ENCODE measurements at places on chromosomes 1 and 21.

GRCh38 chr1:6788946-6789345, 3.7 kb downstream of the CAMTA1 start:
- no peak for DNase-seq

DNA sequence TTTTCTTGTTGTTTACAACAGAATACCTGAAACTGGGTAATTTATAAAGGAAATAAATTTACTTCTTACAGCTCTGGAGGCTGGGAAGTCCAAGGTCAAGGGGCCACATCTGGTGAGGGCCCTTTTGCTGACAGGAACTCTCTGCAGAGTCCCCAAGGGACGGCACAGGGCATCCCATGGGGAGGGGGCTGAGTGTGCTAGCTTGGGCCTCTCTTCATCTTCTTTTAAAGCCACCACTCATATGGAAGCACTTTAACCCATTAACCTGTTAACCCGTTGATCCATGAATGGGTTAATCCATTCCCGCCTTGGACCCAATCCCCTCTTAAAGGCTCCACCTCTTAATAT, 76.3 kb downstream of the OBSCN start:
- no peak for DNase-seq

GRCh38 chr1:10398734-10399443, at the start of gene PGD:
PGD (plus strand) TSS chr1:10399064; CDS start chr1:10399118, 54 bp downstream.
- peak; percentile 86 for DNase-seq

GRCh38 chr1:42973286-42973685, 14.6 kb upstream of the SLC2A1 start:
- DNase-seq = no peak

DNA sequence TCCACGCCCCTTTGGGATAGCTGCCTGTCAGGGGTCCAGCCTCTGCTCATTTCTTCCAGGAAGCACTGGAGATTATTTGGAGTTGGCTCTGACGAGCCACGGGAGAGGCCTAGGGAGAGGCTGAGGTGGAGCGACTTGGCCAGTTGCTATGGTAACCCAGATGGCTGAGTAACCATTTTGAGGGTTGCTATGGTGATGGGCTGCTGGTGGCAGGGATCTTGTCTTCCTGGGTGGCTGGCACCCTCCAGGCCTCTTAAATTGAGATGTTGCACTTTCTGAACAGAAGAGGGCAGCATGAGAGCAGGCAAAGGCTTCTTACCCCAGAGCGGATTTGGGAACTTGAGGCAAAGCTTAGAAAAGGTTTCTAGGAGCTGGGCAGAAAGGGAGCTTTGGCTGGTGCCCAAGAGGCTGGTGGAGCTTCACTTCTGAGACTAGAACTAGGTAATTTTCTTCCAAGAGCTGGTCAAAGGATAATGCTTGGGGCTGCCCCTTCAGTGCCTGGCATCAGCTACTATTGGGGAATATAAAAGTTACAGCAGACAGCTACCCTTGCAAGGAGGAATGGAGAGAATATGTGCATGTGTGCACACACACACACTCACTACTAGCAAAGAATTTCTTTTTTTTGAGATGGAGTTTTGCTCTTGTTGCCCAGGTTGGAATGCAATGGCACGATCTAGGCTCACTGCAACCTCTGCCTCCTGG, 72.5 kb downstream of the NDUFS5 start:
- DNase-seq = peak; percentile 78

- no peak for DNase-seq
These were observed 269.6 kb downstream of the VAV3 start for GRCh38 chr1:107695341-107695740.

GRCh38 chr21:36347962-36348328, 27.9 kb downstream of the MORC3 start:
- peak; percentile 11 for DNase-seq

GRCh38 chr21:34536820-34537219, 24.8 kb upstream of the KCNE1 start:
- DNase-seq = no peak

GRCh38 chr21:29550205-29550604, 251.5 kb downstream of the BACH1 start:
- DNase-seq = no peak

GRCh38 chr21:29639366-29640079, 300.3 kb downstream of the GRIK1 start:
- no peak for DNase-seq

- peak; percentile 59 for DNase-seq
These were observed 11.2 kb downstream of the OR2W3 start for GRCh38 chr1:247906504-247907047.

GRCh38 chr1:11664336-11665065, 501 bp downstream of the FBXO6 start:
- DNase-seq = no peak

GRCh38 chr1:183228347-183229220, 42.5 kb downstream of the LAMC2 start:
- DNase-seq = no peak

DNA sequence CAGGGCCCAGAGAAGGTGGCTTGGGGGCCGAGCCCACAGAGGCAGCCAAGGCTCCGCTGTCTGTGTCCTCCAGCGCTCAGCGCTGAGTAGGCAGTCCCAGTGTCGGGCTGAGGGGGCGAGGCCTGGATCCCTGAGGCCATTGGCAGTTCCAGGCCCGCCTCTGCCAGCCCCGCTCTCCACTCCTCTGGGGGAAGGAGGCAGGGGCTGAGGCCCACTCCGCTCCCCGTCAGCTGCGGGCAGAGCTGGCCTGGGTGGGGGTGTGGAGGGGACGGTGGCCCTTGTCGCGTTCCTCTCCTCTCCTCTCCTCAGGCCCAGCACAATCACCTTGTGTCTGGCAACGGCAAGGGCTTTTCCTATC, 132.8 kb downstream of the CASZ1 start:
- no peak for DNase-seq

DNA sequence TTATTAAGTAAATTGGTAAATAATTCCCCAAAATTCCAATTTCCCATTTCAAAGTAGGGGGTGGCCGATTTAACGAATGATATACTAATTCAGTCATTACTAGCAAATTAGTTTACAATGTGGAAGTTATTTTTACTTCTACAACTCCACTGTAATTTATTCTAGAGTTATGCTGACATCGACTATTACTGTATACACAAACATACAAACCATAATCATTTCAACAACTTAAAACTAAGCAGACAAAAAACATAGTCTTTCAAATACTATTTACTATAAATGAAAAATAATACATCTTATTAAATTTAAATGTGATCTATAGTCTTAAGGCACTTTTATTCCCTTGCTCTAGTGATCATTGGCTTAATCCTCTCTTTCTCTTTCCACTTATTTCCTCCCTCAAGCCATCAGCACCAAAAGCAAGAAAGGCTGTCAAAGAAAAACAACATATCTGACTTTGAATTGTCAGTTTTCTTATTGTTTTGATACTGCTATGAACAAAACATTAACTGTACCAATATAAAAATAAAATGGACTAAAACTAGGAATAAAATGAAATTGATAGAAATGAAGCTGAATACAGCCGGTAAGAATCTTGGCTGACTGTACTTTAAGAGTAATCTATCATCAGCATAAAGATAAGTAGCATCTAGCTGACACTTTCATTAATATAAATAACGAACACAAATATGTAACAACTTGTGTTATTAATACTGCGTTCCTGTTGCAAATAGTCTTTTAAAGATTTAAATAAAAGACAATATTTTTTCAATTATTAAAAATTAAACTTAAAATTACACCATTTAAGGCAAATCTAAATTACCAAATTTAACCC, 4.1 kb downstream of the CDC42BPA start:
- DNase-seq = no peak

- no peak for DNase-seq
These were observed 48.9 kb downstream of the RHOU start for GRCh38 chr1:228784181-228784580.

DNA sequence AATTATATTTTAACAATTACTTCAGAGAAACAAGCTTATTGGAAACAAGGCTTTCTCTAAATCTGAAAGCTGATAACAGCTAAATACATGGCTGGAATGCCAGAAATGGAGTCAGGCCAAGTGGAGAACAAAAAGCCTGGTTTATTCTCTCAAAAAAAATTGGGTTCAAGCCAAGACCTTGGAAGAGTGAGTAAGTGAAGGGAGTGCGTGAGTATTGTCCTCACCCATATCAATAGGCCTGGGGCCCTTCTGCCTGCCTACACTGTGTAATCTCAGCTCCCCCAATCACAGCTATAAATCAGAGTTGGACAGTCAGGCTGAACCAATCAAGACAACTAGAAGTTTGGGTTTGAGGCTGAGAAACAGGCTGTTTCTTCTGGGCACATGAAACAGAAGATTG, 7.4 kb downstream of the KYAT3 start:
- peak; percentile 77 for DNase-seq

DNA sequence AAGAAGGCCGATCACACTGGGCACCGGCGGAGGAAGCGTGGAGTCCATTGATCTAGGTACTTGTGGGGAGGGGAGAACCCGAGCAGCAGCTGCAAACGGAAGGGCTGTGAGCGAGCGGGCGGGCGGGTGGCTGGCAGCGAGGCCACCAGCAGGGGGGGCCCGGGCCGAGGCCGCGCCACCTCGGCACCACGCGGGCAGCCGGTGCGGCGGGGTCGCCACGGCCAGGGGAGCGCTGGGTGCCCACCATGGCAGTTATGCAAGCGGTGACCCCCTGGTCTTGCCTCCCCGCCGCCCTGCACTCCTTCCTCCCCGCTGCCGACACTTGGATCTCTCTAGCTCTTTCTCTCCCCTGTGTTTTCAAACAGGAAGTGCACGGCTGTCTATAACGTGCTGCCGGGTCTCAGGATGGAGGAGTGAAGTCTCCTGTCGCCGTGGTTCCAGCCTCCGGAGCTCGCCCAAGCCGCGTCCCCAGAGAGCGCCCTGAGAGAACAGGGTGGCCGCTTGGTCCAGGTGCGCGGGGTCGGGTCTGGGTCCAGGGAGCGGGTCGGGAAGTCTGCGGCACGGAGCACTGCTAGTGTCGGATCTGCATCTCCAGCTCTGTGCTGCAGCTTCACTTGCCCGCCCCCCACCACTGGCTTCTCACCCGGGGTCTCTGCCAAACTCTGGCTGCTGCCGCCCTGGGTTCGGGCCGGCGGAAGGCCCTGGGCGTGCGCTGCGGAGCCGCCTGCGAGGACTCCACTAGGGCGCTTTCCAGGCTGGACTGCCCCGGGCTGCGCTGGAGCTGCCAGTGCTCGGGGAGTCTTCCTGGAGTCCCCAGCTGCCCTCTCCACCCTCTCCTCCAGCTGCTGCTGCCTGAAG, 22.7 kb downstream of the LRRC8D start:
- no peak for DNase-seq

DNA sequence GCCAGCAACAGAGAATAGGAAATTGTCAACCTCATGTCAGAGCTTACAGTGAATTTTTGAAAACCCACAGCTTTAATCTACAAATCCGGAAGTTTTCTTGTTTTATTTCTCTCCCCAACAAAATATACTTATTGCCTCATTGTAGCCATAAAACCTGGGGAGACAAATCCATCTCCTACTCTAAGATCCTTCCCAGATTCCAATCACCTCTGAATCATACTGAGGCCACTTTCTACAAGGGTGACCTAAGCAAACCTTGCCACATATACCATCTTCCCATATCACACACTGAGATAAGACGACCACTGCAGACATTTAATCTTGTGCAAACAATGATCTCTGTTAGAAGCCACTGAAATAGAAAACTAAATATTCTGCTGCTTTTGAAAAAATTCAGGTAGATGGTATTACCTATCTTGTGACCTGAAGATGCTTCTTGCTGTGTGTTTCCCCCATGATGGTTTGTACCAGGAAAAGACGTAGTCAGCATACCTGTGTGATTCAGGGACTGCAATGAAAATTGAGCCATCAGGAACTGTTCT, 171.5 kb upstream of the DUSP10 start:
- DNase-seq = no peak

- DNase-seq = no peak
These were observed 191.8 kb downstream of the SLC35F3 start for GRCh38 chr1:234096161-234096770.

DNA sequence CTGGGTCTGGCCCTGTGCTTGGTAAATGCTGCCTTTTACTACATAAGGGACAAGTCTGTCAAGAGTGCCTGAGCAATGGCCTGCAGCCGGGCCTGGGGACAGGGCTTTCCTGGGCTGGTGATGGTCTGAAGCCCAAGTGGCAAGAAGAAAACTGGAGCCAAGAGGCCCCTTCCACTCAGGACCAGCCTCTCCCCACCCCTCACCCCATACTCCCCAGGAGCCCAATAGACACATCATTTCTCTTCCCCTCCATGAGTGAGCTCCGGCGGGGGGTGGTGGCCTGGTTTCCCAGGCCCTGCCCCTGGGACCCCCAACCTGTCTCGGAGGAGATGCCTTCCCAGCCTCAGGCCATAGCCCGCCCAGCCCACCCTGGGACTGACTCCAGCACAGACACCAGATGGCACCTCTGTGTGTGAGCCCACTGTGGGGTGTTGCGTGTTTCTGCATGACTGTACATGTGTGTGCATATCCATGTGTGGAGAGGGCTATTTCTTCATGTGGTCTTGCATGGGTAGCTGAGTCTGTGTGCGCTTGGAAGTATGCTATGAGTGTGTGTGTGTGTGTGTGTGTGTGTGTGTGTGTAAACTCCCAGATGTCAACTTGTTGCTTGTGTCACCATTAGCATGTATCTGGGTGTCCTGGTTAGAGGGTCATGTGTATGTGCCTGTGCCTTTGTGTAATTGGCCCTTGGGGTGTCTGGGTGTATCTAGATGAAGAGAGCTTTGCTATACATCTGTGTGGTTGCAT, 14.3 kb upstream of the LRP8 start:
- no peak for DNase-seq

- no peak for DNase-seq
These were observed 19.5 kb upstream of the SH2D2A start for GRCh38 chr1:156836041-156836654.

GRCh38 chr1:162036163-162036562, 12.5 kb upstream of the OLFML2B start:
- no peak for DNase-seq

DNA sequence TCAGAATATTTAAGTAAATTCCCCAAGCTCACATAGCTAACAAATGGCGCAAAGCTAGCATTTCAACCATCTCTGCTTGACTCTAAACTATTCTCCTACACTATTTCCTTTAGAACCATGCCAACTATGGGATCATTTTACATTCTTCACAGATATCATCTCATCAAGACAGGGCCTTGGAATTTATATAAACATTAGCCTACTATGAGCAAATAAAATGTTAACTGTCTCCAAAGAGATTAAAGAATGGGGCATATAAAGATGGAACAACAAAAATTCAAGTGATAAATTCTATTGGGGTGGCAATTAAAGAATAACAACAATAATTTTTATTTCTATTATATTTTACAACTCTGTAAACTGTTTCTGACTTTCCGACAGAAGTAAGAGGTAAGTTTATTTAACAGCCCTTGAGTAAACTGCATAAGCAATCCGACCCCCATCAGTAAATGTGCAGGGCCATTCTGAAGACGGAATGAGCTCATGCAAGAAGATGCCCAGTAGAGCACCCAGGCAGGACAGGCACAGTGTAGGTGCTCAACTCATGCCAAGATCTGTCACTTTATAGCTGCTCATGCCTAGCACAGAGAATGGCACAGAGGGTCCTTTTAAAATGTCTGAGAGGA, 261.9 kb downstream of the VAV3 start:
- no peak for DNase-seq

- no peak for DNase-seq
These were observed 5.4 kb downstream of the GADD45A start for GRCh38 chr1:67690411-67690810.

GRCh38 chr21:44667612-44668011, 885 bp upstream of the KRTAP12-2 start:
- DNase-seq = no peak

- no peak for DNase-seq
These were observed 33.8 kb downstream of the DUSP10 start for GRCh38 chr1:221708076-221708571.

Data from HS-5 (cell line).